ENCODE measurements at places on chromosomes 3 and 15. TPM values are rescaled to one million over a fixed set of nuclear protein-coding genes. Genes with fewer than 3 reads are reported as not detected.

Gene FANCD2OS
- not detected for polyA plus RNA-seq

Gene ZBTB47
- 42.6 TPM for polyA plus RNA-seq

Gene C3orf62
- 8.5 TPM for polyA plus RNA-seq

Gene CD200
- 13.7 TPM for polyA plus RNA-seq

- DNase-seq = peak; percentile 18
These were observed 133.2 kb downstream of the ARPP21 start for GRCh38 chr3:35772381-35773015.

Data from muscle of arm (tissue), 14 donors.